Activated T-helper 1 cell treated with anti-CD3 and anti-CD28 coated beads, Interleukin-12 subunit alpha, Interleukin-12 subunit beta, Interleukin-2, Interleukin-4 antibody, amounts not matched to agents 30 ng/mL and 10 ng/mL and 1 ng/mL, durations not matched to agents 14 hours and 24 hours and 36 hours (primary cell): ENCODE measurements at places on chromosomes 6 and 20.

DNA sequence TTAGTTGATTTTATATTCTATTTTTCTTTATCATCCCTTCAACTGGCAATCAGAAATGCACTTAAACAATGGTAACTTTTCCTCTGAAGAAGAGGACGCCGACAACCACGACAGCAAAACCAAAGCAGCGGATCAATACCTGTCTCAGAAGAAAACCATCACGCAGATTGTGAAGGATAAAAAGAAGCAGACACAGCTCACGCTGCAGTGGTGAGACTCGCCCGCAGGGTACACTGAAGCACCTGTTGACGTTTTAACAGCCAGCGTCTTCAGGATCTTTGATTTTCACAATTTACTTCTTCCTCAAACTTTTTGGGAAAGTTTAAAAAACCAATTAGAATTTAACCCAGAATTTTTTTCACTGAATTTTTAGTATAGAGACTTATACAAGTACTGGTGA is 701 bp downstream of the RFX6 start:
- DNase-seq = no peak

DNA sequence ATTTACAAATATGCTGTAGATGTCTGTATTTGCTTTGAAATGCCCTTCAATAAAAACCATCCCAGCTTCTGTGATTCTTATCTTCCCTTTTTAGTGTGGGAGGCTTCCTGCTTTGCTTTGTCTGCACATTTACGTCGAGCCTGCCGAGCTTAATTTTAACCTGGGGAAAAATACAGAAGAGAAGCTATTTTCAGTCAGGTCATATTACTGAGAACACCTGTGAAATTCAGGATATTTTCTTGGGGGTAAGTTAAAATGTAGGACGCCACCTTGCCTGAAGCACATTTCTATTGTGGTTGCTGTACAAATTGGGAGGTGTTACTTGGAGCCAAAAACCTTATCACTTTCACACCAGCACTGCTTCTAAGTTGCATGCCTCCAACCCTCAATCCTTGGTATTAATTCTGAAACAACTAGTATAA is 43.6 kb upstream of the FUCA2 start:
- no peak for DNase-seq

GRCh38 chr6:24600903-24601302 is 45.1 kb downstream of the KIAA0319 start:
- DNase-seq = no peak

- DNase-seq = no peak
These were observed 18.8 kb upstream of the MAPK13 start for GRCh38 chr6:36111526-36111925.

DNA sequence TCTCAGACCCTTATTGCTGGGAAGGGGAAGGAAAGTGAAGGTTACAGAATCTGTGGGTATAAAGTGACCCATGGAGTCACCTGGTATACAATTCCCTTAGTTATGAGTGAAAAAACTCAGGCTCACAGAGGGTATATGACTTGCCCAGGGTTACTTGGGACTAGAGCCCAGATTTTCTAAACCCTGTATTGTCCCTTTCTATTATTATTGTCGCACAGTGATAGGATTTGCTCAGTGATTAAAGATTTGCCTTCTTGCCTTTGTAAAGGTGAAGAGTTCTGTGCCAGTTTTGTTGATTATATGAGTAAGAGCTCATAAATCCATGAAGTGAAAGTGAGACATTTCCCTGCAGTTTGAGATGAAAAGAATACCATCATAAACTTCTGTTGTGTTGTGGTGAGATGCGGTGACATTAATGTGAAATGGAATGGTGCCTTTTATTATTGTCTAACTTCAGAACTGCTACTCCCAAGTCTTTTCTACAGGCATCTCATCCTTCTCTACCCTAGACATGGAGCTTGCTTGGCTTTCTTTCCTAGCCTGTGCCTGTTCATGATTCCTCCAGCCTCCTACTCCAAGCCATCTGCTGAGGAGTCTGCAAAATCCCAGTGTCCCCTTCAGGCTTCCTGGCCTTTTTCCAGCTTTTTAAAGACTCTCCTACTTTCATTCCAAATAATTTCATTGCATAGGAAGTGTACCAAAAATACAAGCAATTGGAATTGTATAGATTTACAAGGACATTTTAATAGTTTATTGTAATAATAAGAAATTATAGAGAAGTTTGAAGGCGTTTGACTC is 33.5 kb upstream of the ADIG start:
- DNase-seq = no peak

DNA sequence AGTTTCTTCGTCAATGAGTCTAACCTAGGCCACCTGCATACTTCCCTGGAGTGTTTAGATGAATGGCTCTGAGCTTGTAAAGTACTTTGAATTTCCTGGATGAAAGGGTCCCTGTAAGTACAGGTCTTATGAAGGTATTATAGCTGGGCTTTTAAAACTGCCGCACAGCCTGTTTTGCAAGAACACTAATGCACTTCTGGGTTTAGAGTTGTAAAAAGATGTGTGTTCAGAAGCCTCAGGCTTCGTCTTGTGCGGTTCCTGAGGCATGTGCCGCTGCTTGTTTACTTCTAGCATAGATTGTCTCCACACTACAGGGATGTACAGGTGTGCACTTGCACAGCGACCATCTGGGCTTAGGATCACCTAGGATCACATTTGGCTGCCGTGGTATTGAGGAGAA is 324.5 kb downstream of the SOX4 start:
- DNase-seq = no peak

DNA sequence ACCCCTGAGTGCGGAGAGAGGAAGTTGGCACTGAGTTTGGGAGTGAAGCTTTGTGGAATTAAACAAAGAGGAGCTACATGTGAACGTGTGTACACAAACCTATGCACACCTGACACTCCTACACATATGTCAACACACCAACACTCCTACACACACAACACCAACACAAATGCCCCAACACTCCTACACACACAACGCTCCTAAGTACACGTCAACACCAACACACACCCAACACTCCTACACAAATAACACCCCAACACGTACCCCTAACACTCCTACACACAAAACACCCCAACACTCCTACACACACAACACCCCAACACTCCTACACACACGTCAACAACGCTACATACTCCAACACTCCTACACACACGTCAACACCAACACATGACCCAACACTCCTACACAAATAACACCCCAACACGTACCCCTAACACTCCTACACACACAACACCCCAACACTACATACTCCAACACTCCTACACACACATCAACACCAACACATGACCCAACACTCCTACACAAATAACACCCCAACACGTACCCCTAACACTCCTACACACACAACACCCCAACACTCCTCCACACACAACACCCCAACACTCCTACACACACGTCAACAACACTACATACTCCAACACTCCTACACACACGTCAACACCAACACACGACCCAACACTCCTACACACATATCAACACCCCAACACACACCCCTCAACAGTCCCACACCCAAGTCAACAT is 40.1 kb upstream of the ZBP1 start:
- DNase-seq = no peak

GRCh38 chr6:81204731-81205130 is 547.8 kb downstream of the TENT5A start:
- no peak for DNase-seq

- no peak for DNase-seq
These were observed 146.3 kb downstream of the PRL start for GRCh38 chr6:22150368-22151035.

GRCh38 chr20:10338426-10339180 is 95.4 kb downstream of the MKKS start:
- no peak for DNase-seq
